ENCODE measurements at places on chromosomes 4 and X. TPM values are rescaled to one million over a fixed set of nuclear protein-coding genes. Genes with fewer than 3 reads are reported as not detected.

The AKAP4 gene
- not detected for total RNA-seq

The DACH2 gene
- not detected for total RNA-seq

The GYG2 gene
- total RNA-seq: 9.6 TPM

The MAGEC2 gene
- not detected for total RNA-seq

The PLAC8 gene
- not detected for total RNA-seq

The AFP gene
- not detected for total RNA-seq

The IQSEC2 gene
- 28.7 TPM for total RNA-seq

The HMX1 gene
- total RNA-seq: not detected

The POF1B gene
- 139 TPM for total RNA-seq

The JADE3 gene
- total RNA-seq: 5.5 TPM

The SULT1E1 gene
- 19.6 TPM for total RNA-seq
